ENCODE measurements at places on chromosomes 16 and 17.
A peak's percentile ranks its signal among the peaks of the same experiment; 100 is the strongest.

GRCh38 chr17:75031972-75032719, 14.6 kb downstream of the ATP5PD start:
- peak; percentile 34 for DNase-seq

GRCh38 chr17:83091257-83092141, 12.1 kb downstream of the METRNL start:
- DNase-seq: no peak

DNA sequence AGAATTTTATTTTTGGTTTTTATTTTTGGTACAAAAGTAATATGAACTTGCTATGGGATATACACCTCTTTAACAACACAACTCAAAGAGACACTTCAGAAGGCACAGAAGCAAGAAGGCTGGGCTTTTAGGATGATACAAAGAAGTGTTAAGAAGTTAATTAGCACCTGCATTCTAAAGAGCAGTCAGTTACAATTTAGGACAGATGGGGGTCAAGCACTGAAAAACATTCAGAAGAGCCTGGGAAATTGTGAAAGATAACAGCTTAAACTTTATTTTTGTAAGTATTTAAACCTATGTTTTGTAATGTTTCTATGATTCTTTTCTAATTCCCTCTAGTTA, 163.5 kb downstream of the CDH8 start:
- no peak for DNase-seq

DNA sequence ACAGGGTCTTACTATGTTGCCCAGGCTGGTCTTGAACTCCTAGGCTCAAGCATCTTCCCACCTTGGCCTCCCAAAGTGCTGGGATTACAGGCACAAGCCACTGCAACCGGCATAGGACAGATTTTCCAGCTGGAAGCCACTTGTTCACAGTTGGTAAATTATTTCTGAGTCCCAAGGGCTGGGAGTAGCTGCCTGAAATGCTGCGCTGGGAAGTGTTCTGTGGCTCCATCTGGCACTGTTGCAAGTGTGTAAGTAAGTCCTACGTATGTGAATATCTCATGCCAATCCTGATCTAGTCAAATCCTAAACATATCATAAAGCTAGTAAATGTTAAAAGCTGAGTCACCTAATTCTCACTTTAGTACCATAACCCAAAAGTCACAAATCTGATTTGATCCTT, 48.1 kb downstream of the YWHAE start:
- DNase-seq: no peak

DNA sequence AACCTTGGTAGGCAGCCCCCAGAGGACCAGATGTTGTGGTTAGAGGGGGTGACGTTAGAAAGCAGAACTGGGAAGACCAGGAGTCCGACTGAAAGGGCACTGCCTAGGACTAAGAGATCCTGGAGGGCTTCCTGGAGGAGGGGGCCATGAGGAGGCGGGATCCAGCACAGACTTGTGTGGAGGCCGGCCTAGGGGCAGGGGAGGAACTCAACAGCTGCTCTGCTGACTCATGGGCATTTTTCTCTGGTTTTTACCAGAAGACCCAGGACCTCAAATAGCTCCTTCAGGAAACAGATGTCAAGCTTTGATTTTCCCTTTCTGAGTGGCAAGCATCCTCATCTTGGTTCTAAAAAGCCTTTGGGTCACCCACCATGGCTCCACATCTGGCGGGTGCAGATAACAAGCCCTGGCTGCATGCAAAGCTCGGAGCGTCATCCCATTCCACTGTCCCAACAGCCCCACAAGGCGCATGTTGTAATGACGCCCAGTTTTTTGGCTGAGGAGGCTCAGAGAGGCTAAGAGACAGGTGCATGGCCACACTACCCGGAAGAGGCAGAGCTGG, 29.0 kb downstream of the IL21R start:
- DNase-seq: no peak

- DNase-seq: no peak
Measured at GRCh38 chr17:48002916-48003416, 32.1 kb downstream of the CDK5RAP3 start.
